ENCODE measurements at places on chromosomes 5 and 9. TPM values are rescaled to one million over a fixed set of nuclear protein-coding genes. Genes with fewer than 3 reads are reported as not detected.

Gene IL3
- not detected for total RNA-seq

Gene TAF11L9
- not detected for total RNA-seq

Gene FLT4
- not detected for total RNA-seq

Gene GABBR2
- total RNA-seq: 8.1 TPM

Gene TSLP
- total RNA-seq: not detected

Gene ZNF879
- total RNA-seq: 4.9 TPM

DNA sequence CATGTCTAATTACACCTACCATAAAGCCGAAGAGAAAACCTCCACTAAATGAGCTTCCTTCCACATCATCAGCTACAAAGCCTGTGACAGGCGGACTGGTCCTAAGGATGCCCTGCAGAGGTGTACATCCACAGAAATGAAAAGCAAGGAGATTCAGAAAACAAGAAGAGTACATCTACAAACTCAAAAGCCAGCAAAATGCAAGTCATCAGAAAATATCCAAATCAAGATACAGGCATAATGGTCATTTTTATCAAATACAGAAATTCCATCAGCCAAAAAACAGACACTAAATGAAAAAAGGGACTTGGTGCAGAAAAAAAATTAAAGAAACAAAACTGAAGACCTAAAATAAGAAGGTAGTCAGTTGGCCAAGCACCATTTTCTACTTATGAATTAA is 79.7 kb downstream of the FRMD3 start:
- DNase-seq: no peak

All from HFFc6 (cell line).